ENCODE measurements at places on chromosomes 13 and 19.
A peak's percentile ranks its signal among the peaks of the same experiment; 100 is the strongest.

DNA sequence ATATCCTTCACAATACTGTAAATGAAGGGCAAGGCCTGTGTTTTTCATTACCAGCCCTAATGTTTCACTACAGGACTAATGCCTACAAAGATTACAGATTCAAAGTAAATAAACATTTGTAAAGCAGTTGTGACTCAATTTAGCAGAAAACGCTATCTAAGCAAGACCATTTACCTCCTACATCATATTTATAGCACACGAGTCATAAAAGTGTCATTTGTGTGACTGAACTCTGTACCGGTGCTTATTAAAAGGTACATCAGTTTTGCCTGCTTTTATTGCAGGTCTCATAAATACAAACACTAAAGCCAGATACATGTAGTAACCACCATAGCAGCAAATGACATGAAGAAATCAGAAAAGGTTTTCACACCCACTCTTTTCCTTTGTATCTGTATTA is 61.5 kb upstream of the SLC15A1 start:
- no peak for DNase-seq

- no peak for DNase-seq
Observed at GRCh38 chr19:48833977-48834376, 2.3 kb downstream of the HSD17B14 start.

- no peak for DNase-seq
Observed at GRCh38 chr13:62292714-62293480, 877.2 kb upstream of the PCDH20 start.

- DNase-seq, result no peak
Observed at GRCh38 chr19:12769689-12770088, 5.7 kb downstream of the HOOK2 start.

GRCh38 chr19:15292847-15293582 is 39.3 kb downstream of the BRD4 start:
- DNase-seq, result no peak

- DNase-seq, result peak; percentile 74
Observed at GRCh38 chr13:36345438-36346221, 564 bp downstream of the SPART start.

GRCh38 chr19:45514376-45515051 is 7.2 kb downstream of the VASP start:
- DNase-seq, result no peak

GRCh38 chr13:36088001-36088400 is 43.2 kb downstream of the DCLK1 start:
- DNase-seq, result no peak

DNA sequence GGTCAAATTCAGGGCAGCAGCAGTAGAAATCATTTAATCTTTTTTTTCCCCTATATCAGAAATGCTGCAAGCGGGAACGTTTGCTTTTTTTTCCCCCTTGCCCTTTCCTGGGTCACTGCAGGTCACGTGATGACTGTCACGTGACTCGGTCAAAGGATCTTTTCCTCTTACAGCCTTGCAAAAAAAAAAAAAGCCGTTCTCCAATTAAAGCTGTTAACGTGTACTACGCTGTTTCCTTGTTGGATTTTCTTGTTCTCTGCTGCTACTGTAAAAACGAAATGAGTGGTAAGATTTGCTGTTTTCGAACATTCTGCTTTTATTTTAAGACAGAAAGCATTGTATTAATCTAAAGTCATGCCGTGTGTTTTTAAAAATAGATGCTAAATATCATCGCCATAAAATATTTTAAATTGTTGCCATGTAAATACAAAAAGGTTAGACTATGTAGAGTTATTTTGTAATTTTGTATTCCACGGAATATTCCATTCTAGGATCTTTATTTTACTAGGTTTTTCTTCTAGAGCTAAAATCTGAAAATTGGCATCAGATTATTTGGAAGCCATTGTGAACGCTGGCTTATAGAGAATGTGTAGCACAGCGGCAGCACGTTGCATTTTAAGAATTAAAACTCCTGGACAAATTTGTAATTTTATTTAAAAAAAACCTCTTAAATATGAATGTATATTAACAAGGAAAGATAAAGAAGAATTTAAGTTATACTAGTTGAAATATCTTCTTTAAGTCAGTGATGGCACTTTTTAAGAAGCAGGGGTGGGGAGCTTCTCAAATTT is 109.8 kb upstream of the MLNR start:
- DNase-seq, result peak; percentile 86

DNA sequence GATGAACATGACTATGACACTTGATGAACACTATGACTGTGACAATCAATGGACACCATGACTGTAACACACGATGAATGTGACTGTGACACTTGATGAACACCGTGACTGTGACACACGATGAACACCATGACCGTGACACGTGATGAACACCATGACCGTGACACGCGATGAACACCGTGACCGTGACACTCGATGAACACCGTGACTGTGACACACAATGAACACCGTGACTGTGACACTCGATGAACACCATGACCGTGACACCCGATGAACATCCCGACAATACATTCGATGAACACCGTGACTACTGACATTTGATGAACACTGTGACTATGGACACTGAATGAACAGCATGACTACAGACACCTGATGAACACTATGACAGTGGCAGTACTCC is 30.9 kb downstream of the ZFR2 start:
- no peak for DNase-seq

DNA sequence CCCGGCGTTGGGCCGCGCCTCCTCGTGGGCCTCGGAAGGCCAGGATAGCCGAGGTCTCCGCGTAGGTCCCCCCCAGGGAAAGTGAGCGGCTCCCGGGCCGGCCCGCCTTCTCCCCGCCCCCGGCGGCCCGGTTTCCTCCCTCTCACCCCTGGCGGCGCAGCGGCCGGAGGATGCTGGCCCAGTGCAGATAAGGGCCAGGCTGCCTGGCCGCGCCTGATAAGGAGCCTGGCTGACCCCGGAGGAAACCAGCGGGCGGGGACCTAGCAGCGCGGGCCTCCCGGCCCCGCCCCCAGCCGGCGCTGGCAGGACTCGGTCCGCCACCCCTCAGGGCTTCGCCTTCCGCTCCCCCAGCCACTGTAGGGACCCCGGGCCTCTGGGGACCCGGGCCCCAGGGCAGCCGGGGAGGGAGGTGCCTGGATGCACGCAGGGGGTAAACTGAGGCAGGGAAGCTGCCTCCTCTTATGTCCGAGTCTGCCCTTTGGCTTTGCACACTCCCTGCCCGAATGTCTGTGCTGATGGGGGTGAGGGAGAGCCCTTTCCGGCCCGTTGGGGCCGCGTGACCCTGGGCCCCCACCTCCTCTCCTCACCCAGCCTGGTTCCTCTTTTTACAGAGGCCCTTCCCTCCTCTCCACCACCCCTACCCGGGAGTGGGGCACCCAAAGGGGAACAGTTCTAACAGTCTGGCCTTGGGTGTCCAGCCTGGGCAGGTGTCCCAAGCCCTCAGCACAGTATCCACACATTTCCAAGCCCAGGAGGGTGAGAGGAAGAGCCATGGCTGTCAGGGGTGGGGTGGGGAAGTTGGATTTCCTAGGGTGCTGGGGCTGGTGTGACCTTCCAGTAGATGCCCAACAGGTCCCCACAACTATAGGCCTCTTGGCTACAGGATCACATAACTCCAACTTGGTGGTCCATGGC is at the start of gene LYL1:
TSS of gene LYL1 (minus strand) at position 193 of the 915 bp plus-strand sequence. CDS start 1,687 bp downstream, outside the sequence.
- DNase-seq, result no peak

GRCh38 chr19:10920288-10920655 is 8.2 kb downstream of the YIPF2 start:
- no peak for DNase-seq

DNA sequence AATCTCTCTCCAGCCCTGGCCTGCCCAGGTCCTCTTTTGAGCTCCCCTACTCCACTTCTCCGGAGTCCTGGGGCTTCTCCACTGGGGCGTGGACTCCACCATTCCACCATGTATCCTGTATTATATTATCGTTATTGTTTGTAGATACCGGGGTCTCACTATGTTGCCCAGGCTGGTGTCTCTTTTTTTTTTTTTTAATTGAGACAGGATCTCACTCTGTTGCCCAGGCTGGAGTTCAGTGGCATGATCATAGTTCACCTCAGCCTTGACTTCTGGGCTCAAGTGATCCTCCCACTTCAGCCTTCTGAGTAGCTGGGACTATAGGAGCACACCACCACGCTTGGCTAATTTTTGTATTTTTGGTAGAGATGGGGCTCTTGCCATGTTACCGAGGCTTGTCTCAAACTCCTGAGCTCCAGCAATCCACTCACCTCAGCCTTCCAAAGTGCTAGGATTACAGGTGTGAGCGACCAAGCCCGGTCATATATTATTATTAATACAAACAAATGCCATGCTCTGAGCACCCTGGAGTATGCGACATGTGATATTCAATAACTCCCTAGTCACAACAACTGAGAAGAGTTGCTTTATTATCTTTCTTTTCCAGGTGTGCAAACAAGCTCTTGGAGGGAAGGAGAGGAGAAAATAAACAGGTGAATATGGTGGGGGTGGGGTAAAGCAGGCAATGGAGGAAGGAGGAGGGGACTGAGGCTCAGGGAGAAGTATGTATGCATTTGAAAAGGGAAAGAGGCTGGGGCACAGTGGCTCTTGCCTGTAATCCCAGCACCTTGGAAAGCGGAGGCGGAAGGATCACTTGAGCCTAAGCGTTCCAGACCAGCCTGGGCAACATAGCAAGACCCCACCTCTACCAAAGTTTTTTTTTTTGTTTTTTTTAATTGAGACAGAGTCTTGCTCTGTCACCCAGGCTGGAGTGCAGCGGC is 2.8 kb upstream of the CERS4 start:
- no peak for DNase-seq

- no peak for DNase-seq
Observed at GRCh38 chr13:25874907-25875306, 176.9 kb downstream of the SHISA2 start.

- no peak for DNase-seq
Observed at GRCh38 chr19:33395561-33396550, 22.3 kb downstream of the CEBPG start.

- DNase-seq, result peak; percentile 39
Observed at GRCh38 chr13:43908156-43909126, 28.7 kb downstream of the LACC1 start.

DNA sequence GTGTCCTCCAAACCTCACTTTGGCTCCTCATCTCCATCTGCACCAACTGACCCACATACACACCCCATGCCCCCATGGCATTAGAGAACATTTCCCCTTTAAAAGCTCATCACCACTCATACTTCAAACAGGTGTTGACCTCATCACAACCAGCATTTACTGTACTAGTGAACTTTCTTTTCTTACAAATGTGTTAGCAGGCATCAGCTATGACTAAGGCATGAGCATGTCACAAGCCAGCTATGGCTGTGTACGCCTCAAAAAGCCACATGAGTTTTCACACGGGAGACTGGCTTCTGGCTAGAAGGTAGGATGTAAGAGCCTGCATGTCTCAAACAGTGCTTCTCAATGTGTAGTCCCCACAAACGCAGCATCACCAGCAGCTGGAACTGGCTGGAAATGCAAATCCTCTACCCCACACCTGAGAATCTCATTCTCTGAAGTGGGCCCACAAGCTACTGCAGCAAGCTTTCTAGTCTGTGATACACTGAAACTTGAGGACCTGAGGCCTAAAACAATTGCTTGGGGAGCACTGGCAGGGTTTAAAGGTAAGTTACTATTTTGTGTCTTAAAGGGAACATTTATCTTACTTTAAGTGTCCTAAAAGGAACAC is 66.8 kb downstream of the TUBGCP3 start:
- no peak for DNase-seq

DNA sequence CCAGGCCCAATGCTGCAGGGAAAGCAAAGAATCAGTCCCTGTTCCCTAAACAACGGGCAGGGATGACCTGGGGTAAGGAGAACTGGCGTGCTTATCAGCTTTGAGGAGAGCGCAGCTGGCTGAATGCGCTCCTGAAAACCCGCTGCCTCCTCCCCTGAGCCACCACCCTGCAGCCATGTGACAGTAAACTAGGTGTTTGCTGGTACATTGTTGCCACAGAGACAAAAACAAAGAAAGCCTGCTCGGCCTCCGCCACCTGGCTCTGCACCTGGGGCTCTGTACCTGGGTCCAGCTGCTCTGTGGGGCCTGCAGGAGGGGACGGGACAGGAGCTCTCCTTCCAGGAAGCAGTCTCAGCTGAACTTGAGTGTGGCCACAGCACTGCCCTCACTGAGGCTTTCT is 21.8 kb downstream of the MCF2L start:
- no peak for DNase-seq

GRCh38 chr13:32736648-32737047 is 150.4 kb downstream of the PDS5B start:
- DNase-seq, result no peak

DNA sequence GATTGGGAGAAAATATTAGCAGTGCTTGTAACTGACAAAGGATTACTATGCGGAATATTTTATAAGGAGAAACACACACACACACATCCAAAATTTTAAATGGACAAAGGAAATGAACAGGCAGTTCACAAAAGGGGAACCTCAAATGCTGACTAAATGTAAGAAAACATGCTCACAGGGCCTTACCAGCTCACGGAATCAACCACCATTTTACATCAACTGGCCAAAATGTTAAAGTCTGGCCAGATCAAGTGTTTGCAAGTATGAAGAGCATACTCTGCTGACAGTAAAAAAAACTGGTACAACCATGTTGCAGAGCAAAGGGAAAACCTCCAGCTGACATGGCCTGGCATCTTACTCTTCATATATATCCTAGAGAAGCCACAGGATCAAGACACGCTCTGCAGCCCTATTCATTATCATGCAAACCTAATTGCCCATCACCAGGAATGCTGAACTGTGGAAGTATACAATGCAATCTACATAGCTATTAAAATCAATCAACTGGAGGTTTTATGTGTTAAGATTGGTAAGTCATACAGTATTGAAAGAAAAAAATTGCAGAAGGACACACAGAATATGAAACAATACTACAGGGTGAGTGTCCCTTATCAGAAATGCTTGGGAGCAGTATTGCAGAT is 124.4 kb downstream of the RNF17 start:
- DNase-seq, result no peak

DNA sequence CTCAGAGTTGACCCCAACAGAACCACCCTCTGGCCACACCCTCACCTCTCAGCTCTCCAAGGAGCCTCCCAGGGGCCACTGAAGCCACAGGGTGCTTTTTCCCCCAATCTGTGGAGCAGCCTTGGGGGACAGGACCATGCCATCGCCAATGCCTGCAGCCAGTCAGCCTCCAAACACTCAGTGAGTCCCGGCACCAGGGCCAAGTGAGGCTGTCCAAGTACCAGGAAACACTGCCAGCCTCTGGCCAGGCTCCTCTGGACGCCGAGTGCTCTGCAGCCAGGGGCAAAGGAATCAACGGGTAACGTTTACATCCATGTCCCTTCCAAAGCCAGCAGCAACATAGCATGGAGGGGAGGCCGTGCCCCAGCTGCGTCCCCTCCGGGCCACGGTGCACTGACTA is 9.5 kb upstream of the COMP start:
- DNase-seq, result no peak

DNA sequence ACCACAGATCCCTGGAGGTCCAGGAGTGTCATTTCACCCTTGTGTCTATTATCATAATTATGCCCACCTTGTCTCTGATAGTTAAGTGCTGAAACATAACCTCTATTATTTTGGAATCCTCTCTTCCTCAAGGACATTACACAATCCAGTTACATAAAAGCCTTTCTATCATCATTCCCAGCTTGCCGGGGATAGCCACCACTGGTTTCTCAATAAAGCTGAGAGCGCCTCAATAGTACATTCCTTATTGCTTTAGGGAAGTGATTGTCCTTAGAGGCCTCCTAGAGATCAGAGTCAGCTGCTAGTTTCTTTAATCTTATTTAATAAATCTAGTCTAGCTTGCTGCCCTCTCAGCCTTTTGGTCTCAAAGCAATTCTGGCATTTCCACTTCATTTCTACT is 490.0 kb upstream of the ATXN8OS start:
- no peak for DNase-seq

All from fibroblast of the conjunctiva (primary cell).